ENCODE measurements at places on chromosomes 1 and 21.

GRCh38 chr1:184757406-184757805, 2.7 kb upstream of the EDEM3 start:
- DNase-seq: no peak

DNA sequence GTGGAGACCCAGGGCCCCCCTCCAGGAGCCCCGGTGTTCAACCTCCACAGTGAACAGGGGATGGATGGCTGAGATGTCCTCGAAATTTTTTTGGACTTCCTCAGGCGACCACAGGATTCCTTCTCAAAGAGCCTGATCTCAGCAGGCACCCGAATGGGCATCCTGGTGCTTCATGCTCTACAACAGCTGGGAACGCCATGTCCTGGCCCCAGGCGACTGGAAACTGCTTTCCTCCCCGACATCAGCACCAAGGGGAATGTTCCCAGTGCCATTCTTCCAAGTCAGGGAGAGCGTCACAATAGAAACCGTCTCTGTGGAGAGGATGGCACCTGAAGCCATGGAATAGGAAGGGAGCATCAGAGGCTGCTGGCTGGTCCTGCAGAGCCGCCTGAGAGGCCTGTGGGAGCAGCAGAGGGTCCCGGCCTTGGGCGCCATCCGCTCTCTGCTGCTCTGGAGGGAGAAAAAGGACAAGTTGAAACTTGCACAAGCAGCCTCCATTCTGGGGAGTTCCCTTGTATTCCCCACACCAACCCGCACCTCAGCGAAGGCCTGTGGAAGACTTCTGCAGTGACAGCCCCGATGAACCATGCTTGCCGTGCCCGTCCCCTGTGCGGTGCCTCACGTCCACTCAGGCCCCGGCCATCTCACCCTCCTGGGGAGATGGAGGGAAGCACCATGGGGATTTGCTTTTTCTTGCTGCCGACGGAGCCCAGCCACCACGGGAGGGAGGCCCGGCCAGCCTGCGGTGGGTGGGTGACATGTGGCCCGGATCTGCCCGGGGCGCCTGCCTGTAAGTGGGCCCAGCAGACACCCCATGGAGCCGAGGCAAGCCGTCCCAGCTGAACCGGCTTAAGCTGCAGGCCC, 2.3 kb upstream of the ADARB1 start:
- DNase-seq: no peak

DNA sequence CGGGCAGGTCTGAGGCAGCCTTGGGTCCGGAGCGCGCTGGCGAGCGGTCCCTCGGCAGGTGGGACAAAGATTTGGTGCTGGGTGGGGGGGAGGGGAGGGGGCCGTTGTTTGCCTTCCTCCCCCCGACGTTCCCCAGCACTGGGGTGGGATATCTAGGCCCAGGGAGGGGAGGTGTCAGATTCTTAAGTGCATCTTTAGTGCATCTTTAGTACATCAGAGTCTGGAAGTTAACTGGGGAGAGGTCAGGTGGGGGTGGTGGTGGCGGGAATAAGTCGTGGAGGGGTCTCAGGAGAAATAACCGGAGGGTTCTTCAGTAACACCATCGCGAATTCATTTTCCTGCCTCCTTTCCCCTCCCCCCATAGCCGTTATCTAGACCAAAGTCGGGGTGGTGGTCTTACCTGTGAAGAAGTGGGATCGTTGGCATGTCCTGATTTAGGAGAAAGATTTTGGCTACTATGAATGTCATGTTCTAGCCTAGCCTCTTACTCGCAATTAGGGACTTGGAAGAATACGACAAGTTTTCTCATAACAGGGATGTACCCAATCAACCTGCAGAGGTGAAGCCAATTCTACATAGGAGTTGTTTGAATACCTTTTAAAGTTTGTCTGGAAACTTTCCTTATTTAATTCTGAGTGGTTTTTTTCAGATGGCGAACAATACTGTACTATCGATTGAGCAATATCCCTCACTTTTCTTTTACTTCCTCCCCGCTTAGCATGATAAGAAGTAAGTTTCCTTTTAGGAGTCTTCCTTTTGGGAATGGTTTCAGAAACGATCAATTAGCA, 886 bp downstream of the ZMYM4 start:
- DNase-seq: no peak

DNA sequence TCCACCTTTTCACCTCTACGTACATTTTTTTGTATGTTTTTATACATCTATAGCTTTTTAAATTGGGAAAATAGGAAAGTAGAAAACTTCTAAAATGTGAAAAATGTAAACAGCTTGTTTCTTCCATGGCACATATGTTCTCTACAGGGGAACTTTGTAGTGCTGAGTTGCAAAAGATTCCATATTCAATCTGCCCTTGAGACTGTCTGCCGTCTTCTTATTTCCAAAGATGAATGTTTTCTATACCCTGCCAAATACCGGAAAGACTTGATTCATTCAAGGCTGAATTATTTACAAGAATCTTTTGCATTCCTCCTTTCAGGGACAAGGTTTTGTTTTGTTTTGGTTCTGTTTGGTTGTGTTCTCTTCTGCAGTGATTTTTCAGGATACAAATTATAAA, 1334.5 kb upstream of the ADGRL4 start:
- DNase-seq: no peak

GRCh38 chr1:78104322-78104721, 58.6 kb downstream of the GIPC2 start:
- no peak for DNase-seq

DNA sequence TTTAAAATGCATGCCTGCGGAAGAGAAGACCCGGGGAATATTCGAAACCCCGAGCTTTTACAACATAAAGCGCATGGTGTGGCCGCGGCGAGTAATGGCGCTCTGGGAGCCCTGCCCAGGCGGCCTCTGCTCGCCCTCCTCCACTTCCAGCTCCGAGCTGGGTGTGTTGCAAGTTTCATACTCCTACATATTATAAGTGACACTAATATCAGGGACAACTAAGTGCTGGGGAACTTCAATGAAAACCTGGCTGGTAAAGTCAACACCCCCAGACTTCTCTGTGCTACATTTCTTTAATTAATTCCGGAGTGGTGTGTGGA, 11.8 kb downstream of the SIM2 start:
- no peak for DNase-seq

DNA sequence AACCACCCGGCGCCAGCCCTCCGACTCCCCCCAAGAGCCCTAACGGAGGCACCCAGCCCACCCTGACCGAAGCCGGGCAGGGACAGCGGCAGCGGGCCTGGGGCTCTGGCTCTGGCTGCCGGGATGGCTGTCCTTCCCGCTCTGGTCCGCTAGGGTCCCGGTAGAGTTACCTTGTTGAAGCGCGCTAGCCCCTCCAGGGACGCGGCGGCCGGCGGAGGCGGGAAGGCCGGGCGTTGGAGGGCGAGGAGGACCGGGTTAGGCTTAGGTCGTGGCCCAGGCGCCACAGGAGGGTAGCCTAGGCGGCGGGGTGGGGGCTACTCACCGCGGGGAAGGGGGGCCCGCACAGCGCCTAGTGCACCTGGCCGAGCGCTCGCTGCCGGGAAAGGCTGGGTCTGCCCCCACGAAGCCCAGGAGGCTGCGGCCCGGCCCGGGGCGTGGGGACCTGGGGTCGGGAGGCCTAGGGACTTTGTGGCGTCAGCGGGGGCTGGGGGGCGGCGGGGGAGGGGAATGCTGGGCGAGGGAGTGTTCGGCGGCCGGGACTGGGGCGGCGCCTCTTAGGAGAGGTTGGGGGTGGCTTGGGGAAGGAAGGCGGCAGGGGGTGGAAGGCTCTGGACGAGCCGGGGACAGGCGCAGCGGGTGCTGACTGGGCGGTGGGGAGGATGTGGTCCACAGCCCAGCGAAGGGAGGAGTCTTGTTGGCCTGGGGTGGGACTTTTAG, at the start of gene TRIM17:
Gene TRIM17 (minus strand): TSS at position 645 of the 717 bp plus-strand sequence. CDS start 1,789 bp downstream, outside the sequence.
- no peak for DNase-seq

DNA sequence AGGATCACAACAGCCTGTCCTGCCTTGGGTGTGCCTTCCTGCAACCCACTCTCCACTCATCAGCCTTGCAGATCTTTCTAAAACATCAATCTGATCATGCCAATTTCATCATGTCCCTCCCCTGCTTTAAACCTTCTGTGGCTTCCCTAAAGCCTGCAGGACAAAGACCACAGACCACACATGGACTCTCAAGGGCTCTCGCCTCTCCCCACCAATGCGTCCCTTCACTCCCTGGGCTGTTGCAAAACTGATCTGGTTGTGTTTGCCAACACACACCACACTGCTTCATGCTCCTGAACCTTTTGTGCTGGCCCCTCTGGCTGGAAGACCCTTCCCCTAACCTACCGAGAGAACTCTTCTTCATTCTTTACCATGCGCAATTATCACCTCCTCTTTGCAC, 72.4 kb downstream of the ITPKB start:
- DNase-seq: no peak

- no peak for DNase-seq
Observed at GRCh38 chr1:202007805-202008489, 2.4 kb upstream of the ELF3 start.

GRCh38 chr1:101732261-101732660, 264.5 kb downstream of the OLFM3 start:
- DNase-seq: no peak

- no peak for DNase-seq
Observed at GRCh38 chr1:176149939-176150807, 56.9 kb downstream of the COP1 start.
